ENCODE measurements at places on chromosomes 2 and 18. TPM values are rescaled to one million over a fixed set of nuclear protein-coding genes. Genes with fewer than 3 reads are reported as not detected.

- DNase-seq, result no peak
Observed at GRCh38 chr2:238994876-238995275, 147.0 kb downstream of the TWIST2 start.

- no peak for DNase-seq
Observed at GRCh38 chr2:170582313-170582712, 132.8 kb upstream of the SP5 start.

DNA sequence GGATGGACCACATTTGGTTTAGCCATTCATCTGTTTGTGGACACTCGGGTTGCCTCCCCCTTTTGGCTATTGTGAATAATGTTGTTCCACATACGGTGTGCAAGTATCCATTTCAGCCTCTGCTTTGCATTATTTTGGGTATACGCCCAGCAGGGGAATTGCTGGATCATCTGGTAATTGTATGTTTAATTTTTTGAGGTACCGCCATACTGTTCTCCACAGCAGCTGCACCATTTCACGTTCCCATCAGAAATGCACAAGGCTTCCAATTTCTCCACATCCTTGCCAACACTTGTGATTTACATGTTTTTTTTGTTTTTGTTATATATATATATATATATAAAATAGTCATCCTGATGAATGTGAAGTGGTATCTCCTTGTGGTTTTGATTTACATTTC, 54.6 kb upstream of the TWIST2 start:
- DNase-seq, result no peak

DNA sequence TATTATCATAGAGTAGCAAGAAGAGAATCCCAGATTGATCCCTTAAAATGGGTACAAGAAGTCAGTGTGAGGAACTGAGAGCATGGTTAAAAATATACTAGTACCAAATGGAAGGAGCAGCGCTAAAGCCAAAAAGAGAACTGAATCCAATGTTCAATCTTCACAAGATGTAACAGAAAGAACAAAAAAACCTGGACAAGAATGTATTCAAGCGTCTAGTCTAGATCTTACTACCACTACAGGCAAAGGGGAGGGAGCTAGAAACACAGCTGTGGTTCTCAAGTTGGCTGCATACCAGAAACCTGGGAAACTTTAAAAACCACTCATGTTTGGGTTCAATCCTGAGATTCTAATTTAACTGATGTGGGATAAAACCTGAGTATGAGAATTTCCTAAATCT, 57.5 kb downstream of the PIAS2 start:
- DNase-seq, result peak; percentile 34

Gene SOX11
- total RNA-seq, result 40.7 TPM

Gene NYAP2
- not detected for total RNA-seq

Gene TUBA4B
- not detected for total RNA-seq

Data from cardiac muscle cell (in vitro differentiated cells and primary cell).